ENCODE measurements at places on chromosomes 13 and 19. TPM values are rescaled to one million over a fixed set of nuclear protein-coding genes. Genes with fewer than 3 reads are reported as not detected.

GRCh38 chr19:51166846-51167490 lies 24.9 kb downstream of the SIGLEC7 start:
- DNase-seq: no peak
- H3K4me1 ChIP-seq: no peaks in the 10 kb centered on the region
- no peak overlapping the region for H3K27ac ChIP-seq
- peaks cover 34% of the 10 kb centered on the region for H3K27me3 ChIP-seq

DNA sequence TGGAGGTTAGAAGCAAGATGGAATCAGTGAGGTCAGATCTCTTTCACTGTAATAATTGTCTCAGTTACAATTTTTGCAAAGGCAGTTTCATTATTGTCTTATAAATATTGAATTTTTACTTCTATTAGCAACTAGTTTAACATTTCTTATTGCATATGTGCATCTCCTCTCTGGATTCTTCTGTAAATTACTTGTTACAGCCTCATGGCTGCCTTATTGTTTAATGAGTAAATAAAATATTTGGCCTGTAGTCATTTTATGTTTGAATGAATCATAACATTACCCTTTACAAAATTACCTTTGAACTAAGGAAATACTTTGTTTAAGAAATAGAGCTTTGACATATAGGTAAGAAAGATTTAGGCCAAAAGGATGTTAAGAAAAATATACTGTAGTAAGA lies 212.4 kb downstream of the SLITRK6 start:
- H3K4me3 ChIP-seq: no peak overlapping the region
- no peak for DNase-seq
- no peak overlapping the region for H3K27ac ChIP-seq

DNA sequence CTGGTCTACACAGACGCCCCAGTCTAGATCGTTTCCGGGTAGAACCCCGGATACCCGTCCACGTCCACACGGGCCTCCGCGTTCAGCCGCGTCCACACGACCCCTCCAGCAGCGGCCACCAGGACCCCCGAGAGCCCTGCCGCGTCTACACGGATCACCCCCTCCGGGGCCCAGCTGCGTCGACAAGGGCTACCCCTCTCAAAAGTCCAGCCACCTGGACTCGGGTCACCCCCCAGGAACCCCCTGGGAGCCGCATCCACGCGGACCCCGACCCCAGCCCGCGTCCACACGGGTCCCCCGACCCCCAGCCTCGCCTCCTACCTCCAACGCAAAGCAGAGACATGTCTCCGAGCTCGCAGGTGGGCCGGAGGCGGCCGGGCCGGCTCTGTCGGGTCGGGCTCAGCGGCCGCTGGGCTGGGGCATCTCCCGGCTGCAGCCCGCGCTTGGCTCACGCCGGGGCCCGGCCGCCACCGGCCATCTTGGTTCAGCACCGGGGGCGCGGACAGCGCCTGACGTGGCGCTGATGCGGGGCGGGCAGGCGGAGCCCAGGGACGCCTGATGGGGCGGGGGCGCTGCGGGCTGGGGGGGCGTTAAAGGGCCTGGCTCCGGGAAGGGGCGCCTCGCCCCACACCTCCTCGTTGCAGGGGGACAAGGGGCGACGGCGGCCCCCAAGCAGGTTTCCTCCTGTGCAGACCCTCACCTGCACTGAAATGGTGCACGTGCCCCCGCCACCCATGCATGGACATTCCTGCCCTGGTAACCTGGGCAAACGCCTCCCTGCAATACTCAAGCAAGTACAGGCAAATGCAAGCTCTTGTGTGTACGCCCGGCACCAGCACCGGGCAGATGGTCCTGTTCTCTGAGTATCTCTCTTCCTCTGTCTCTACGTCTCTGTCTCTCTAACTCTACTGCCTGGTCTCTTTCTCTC lies at the start of gene UNC13A:
Gene UNC13A (minus strand): TSS at position 498 of the 928 bp plus-strand sequence. CDS start 155 bp downstream, at position 343.
- peaks cover 78% of the 10 kb centered on the region for H3K27me3 ChIP-seq
- H3K4me1 ChIP-seq: peaks cover 9% of the 10 kb centered on the region
- DNase-seq: peak; percentile 86
- H3K36me3 ChIP-seq: no peaks in the 10 kb centered on the region

DNA sequence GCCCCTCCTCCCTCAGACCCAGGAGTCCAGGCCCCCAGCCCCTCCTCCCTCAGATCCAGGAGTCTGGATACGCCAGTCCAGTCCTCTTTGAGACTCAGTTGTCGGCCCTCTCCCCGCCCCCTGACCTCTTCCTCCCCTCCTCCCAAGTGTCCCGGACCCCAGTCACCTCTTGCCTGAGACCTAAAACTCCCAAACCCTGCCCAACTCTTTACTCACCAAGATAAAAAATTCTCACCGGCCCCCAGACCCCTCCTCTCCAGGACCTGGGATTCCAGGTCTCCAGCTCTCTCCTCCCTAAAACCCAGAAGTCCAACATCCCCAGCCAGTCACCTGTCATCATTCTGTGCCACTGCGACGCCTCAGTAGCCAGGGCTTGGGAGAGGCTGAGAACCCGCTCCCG lies 1.4 kb upstream of the HSD17B14 start:
- no peaks in the 10 kb centered on the region for H3K27me3 ChIP-seq
- H3K27ac ChIP-seq: peak overlapping the region; percentile 73
- no peak for DNase-seq
- peaks cover 8% of the 10 kb centered on the region for H3K36me3 ChIP-seq
- H3K4me1 ChIP-seq: peaks cover 23% of the 10 kb centered on the region
- H3K4me3 ChIP-seq: peak overlapping the region; percentile 77

DNA sequence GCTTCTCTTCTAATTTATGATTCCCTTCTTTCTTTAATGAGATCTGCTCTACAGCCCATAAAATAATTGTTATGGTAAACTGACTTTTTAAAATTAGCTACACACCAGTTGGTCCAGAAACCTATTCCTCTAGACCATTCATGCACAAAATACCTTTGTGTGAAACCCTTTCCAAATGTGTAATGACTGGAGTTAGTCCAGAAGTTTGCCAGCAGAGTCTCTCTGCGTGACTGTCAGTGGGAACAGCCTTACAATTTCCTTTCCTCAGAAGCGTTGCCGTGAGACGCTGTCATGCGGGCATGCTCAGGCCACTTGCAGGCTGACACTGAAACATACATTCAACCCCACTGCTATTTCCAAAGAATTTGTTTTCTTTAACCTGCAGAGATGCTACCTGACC lies 965.2 kb downstream of the PCDH9 start:
- H3K27ac ChIP-seq: no peak overlapping the region
- peaks cover 7% of the 10 kb centered on the region for H3K4me1 ChIP-seq
- no peak for DNase-seq

Gene KIR2DL4
- total RNA-seq: not detected

GRCh38 chr13:46184277-46184699 lies 2.3 kb upstream of the LCP1 start:
- no peaks in the 10 kb centered on the region for H3K27me3 ChIP-seq
- H3K36me3 ChIP-seq: no peaks in the 10 kb centered on the region
- no peak overlapping the region for H3K27ac ChIP-seq

GRCh38 chr19:16457195-16457953 lies 14.4 kb downstream of the EPS15L1 start:
- peak overlapping the region; percentile 51 for H3K27ac ChIP-seq
- no peaks in the 10 kb centered on the region for H3K27me3 ChIP-seq
- H3K4me1 ChIP-seq: peaks cover 37% of the 10 kb centered on the region
- no peak for DNase-seq
- H3K4me3 ChIP-seq: no peak overlapping the region

Gene FLT1
- total RNA-seq: 4.9 TPM

All from mesothelial cell of epicardium (in vitro differentiated cells).